ENCODE measurements at places on chromosomes 7 and 10.
A peak's percentile ranks its signal among the peaks of the same experiment; 100 is the strongest.

DNA sequence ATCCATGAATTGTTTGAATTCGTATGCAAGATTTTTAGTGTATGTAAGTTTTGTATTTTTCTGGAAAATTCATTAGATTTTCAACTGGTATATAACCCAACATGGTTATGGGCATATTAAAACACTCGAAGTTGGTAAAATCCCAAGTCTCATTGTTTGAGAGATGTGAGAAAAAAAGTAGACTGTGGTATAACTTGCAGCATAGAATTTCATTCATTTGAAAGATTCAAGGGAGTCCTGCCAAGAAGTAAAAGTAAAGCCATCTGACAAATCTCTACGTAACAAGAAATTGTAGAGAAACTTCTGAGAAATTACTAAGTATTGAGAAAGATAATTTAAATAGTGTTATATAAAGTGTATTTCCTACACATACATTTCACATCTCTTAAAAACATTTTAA, 40.2 kb downstream of the SEMA3E start:
- DNase-seq, result no peak

DNA sequence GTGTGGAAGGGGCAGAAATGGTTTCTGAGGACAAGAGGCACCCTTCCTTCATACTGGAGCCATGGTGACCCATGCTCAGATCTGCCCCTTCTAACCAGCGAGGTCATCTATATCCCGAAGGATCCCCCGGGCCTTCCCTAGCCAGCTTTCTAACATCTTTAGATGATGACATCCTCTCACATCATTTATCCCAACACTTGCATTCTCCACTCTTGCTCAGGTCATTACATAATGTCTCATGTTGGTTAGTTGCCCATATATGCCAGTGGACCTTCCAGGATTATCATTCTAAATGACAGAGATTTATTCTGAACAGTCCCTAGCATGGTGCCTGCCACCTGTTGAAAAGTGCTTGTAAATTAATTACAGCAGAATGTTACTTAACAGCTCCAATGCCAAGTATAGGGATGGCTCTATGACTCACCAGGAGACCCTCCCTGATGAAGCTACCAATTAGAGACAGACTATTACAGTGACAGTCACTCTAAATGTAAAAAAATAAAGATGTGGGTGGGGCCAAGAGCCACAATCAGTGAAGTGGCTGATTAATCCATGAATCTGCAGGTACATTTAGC, 22.6 kb upstream of the ABLIM1 start:
- no peak for DNase-seq

DNA sequence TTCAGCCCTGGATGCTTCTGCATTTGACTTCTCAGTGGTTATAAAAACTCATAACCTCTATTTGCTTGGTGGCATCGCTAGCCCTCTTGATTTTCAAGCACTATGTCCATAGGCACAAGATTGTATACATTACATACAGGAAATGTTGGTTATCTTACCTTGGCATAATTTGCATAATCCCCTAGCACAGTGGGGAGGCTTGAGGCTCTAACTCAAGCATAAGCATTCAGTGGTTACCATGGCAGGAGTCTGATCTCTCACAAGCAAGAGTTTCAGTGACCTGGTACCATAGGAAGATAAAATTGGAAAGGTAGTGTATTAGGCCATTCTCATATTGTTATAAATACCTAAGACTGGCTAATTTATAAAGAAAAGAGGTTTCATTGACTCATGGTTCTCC, 121.8 kb downstream of the PLXDC2 start:
- no peak for DNase-seq

DNA sequence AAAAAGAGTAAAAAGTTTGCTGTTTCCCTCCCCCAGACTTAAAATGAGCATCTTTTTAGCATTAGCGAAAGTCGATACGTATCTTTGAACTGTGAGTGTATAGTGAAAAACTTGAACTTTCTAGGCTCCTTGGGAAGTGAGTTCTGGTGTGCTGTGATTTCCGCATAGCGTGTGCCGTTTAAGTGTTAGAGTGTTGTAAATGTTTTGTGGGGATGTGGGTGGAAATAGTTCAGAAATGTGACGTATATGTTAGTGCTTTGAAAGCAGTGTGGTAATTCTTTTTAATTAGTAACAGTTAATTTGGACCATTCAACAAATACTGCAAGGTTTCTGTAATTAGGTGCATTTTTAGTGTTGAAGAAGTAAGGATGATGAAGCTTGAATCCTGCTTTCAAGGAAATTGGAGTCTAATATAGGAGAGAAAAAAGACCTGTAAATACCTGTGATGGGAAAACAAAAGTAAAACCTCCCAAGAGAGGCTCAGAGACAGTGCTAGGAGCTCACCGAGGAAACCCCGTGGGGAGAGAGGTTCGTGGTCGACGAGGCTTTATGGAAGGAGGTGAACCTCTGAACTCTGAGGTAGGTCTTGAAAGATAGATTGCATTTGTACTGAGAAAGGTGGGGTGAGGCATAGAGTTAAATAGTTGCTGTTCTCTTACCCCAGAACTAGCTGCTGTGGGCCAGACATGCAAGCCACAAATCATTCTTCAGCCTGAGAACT, 40.8 kb downstream of the RBM33 start:
- no peak for DNase-seq

DNA sequence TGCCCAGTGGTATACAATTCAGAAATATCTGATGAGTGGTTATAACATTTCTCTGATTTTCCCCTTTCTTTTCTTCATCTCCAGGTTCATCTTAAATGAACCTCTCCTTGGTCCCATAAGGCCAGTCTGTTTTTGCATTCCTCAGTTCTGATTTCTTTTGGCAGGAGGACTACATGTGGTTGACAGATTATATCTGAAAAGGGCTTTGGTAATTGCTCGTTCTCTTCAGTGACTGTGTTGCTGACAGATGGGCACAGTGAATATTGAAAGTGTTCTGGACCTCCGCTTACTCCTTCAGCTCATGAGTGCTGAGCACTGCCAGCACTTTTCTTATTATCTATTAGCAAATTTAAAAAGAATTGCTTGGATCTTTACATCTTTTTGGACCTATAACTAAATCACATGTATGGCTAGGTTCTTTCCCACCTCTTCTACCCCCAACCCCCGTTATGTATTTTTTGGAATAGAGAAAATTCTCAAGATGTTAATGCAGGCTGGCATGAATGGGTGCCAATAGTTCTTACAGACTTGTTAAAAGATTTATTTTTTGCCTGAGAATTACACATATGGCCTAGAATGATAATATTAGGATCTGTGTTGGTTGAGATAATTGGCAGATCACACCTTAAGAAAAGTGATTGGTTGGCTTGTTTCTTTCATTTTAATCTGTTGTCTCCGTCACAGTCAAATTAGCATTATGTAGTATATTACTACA, 323.0 kb downstream of the EXOC4 start:
- no peak for DNase-seq

DNA sequence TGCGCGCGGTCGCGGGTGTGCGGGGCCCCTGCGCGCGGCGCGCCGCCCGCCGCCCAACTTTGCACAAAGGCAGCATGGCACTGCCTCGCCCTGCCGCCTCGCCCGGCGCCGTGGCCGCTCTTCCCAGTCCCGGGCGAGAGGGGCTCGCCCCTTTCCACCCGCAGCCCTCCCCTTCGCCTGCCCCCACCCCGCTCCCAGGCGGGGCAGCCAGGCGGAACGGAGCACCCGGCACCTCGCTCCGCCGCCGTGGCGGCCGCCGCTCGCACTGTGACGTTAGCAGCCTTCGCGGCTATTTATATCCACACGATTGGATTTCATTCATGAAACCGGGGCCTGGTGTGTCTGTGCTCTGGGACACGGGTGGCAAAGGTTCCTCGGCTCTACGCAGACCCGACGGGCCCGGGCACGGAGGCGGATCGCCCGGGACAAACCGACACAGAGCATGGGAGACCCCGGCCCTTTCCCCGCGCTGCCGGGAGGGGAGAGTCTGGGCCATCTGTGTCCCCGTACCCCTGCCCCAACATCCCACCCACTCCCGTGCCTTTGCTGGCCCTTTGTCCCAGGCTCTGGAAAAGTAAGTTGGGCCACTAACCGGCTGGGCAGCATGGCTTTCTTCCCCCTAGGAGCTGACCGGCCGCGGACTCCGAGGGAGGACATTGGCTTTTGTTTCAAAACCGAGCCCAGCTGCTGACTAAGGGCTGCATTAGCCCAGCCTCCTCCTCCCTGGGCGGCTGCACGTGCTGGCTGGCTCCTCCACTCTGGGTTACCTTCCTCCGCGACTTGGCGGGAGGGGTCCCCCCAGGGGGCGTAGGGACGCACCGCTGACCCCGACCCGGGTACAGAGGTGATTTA, at the start of gene RHOBTB1:
Gene RHOBTB1 (minus strand): TSS at position 128 of the 852 bp plus-strand sequence. CDS start 32,643 bp downstream, outside the sequence.
- peak; percentile 64 for DNase-seq

DNA sequence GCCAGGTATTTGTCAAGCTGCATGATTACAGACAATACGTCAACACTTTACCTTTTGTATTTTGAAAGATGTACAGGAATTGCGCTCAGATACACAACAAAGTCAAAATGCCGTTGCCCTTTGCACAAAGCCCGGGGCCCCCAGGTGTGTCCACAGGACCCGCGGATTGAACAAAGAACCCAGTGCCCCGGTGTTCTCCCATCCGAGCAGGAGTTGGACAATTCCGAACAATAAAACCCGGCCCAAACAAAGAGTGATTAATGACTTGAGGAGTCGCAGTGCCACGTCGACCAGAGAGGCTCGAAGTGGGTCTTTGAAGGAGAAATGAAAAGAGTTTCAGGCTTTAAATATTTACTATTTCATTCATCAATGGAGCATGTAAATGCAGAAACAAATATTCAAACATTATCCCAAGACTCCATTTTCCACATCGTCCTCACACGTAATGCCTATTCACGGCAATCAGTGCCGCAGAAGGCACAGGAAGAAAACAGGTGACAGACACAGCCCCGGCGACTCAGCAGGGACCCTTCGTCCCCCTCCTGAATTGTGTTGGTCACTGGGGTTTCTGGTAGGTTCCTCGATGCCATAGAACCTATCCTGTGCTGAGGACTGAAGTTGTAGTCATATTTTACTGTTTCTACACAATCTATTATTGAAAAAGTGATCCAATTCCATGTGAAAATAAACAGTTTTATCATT, 70.9 kb upstream of the MGMT start:
- no peak for DNase-seq
